ENCODE measurements at places on chromosomes 13 and 19.

- no peak for DNase-seq
Measured at GRCh38 chr13:108700422-108701170, 71.2 kb downstream of the MYO16 start.

DNA sequence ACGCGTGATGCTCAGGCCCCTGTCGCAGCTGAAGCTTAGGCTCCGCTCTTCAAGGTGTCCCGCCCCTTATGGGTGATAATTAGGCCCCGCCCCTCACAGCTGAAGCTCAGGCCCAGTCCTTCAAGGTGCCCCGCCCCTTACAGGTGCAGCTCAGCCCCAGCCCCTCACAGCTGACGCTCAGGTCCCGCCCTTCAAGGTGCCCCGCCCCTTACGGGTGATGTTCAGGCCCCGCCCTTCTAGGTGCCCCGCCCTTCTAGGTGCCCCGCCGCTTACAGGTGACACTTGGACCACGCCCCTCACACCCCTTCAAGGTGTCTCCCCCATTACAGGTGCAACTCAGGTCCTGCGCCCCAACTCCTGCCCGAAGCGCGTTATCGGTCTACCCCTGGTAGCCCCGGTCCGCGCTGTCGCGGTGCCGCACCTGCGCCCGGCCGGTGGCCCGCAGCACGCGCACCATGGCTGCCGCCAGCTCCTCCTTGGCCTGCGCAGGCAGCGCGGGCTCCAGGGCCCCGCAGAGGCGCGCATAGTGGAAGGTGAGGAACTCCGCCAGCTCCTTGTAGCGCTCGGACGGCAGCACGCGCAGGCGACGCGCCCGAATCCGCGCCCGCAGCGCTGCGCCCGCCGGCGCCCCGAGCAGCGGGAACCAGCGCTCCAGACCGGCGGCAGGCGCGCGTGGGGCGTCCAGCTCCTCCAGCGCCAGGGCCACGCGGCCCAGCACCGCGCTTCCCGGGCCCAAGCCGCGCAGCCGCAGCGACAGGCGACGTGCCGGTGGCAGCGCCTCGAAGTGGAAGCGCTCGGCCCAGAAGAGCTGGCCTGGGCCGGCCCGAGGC lies 7.3 kb downstream of the RASAL3 start:
- DNase-seq, result peak; percentile 38

DNA sequence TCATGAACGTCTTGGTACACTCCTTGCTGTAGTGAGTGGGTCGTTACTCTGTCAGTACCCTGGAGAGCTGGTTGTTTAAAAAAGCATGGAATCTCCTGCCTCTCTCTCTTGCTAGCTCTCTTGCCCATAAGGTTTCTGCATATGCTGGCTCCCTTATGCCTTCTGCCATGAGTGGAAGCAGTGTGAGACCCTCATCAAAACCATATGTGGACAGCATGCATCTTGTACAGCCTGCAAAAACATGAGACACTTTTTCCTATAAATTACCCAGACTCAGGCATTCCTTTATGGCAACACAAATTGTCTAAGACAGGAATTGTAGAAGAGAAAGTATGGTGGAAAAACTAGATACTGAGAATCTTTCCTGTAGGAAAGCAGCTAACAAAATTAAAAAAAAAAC lies 516.3 kb downstream of the SLITRK6 start:
- no peak for DNase-seq

DNA sequence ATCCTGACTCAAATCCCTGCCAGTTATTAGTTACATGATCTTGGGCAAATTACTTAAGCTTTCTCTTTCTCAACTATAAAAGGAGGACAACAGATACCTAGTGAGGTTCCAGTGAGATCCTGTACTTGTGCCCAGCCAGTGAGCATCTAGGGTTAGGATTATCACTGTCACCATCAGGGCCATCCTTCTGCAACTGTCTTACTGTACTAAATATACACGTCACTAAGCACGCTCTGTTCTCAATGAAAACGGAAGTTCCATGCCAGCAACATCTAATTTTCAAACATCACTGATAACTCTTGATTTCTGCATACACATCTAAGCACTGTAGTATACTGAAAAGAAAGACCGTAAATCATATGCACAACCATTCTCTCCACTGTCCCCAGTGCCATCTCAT lies 70.0 kb downstream of the FOXO1 start:
- no peak for DNase-seq

DNA sequence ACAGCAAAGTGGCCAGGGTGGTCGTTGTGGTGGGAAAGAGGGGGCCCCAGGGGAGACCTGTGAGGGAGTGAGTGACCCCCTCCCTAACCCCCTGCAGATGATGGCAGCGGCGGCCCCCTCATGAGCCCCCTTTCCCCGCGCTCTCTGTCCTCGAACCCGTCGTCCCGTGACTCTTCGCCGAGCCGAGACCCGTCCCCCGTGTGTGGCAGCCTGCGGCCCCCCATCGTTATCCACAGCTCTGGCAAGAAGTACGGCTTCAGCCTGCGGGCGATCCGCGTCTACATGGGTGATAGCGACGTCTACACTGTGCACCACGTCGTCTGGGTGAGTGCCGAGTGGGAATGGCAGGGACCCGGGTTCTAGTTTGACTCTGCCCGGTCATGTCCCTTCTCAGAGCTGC lies 8.1 kb upstream of the PIK3R2 start:
- no peak for DNase-seq

DNA sequence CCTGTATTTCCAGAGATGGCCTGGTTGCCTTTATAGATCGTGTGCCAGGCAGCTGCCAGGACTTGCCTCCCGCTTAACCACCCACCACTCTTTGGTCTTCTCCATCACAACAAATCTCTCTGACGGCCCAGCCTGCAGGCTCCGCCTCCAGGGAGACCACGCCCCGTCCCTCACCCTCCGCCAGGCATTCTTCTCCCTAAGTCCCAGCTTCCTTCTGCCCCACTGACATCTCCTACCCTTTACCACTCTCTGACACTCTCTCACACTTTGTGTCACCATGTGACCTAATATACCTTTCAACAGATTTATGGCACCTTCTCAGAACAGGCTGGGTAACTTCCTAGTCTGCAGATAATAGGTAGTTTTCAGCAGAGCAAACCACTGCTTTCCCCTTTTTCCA lies 95.1 kb downstream of the CAB39L start:
- peak; percentile 54 for DNase-seq

- DNase-seq, result no peak
Measured at GRCh38 chr19:8361921-8362793, 1.8 kb upstream of the ANGPTL4 start.

DNA sequence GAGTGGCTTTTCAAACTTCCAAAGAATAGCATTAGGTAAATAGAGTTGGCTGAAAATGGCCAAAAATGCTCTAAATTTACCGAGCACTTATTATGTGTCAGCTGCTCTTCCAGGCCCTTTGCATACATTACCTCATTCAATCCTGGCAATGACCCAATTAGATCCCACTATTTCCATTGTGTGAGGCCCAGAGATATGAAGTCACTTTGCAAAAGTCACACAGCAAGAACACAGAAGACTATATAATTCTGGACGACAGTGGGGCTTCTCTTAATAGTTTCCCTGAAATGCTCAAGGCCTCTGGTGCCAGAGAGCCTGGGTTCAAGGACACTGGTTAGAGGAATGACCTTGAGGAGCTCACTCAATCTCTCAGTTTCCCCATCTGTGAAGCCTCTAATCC lies 146.8 kb downstream of the IER2 start:
- no peak for DNase-seq

- DNase-seq, result no peak
Measured at GRCh38 chr13:46797501-46798237, 708 bp upstream of the ESD start.

DNA sequence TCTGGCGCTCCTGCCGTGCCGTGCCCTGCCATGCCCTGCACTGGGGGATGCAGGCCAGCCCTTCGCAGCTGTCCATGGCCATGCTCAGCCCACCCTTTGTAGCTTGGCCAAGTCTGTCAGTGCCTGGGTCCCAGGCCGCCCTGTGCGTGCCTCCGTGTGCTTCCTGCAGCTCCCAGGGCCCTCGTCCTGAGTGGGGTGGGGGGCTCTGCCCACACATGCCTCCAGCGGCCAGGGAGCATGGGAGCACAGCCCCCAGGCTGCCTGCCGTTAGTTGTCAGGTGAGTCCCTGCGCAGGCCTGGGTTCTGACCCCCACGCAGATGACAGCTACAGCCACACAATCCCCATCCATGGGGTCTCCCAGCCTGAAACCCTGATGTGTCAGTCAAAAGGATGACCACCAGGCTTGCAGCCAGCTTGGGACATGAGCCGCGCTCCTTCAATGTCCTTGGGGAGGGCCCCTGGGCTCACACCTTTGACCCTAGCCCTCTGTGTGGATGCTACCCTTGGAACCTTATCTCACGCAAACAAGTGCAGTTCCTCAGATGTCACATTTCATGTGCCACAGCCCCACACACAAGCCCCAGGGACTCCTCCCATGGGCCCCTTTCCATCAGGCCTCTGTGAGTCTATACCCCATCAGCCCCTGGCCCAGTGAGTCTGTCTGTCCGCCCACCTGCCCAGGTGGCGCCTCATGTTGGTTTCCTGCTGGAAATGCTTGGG lies 24.5 kb downstream of the TMED1 start:
- no peak for DNase-seq

DNA sequence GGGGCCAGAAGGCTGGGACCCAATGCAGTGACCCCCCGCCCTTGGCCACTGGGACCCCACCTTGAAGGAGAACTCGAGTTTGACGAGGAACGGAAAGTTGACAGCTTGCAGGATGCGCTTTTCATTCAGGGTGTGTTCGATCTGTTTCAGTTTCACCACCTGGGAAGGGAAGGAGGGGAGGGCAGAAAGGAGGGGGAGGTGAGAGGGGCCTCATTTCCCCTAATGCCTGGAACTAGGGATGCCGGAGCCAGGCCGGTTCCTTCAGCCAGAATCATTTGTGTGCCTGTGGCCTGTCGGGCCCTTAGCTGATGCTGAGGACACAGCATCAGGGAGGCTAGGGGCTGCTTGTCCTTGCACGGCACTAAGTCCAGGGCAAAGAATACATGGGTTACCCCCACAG lies 12.2 kb upstream of the SAMD1 start:
- DNase-seq, result no peak

DNA sequence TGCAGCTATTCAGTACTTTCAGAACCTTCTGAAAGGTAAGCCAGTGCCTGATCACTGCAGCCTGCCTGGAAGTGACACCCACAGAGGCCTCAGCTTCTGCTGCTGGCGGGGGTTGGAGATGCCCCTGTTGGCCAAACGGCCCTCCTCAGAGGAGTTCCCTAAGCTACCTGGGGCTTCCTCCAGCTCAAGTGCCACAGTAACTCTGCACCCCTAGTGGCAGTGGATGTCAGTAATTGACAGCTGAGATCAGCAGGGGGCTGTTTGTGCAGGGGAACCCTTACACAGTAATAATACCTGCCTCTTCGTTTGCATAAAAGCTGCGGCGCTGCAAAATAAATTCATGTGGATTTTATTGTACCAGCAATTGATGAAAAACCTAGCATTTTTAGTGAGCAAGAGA lies 28.9 kb downstream of the TDRD12 start:
- no peak for DNase-seq

DNA sequence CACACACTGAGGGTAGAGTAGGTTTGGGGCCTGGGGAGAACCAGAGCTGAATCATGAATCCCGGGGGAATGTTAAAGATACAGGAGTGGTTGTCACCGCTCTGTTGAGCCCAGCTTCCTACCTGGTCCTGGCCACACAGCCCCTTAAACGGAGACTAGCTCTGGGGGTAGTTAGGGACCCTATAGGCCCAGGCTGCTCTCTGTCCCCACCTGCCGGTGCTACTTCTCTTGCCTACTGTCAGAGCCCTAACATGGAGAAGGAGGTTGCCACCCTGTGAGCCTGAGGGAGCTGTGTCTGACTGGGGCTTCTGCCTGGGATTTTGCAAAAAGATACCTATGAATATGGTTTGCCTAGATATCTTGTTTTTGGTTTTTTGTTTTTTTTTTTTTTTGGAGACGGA lies 36.6 kb upstream of the ZNF429 start:
- DNase-seq, result no peak

- DNase-seq, result no peak
Measured at GRCh38 chr19:13906521-13906904, 512 bp downstream of the CC2D1A start.

DNA sequence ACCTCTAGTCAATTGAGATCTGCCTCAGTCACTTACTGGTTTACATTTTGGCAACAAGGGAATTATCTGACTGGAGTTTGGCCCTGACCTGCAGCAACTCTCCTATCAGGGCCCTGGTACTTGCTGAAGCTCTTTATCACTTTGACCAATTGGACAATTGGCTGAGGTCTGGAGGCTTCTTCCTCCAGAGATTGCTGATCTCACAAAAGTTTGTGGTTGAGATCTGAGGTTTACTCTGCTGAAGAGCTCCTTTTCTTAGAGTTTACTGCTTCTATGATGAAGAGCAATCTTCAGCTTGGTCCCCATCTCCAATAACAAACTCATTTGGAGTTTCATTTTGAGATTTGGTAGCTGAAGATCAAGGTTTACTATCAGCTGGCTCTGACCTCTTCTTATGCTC lies 276.9 kb upstream of the SGCG start:
- DNase-seq, result no peak

GRCh38 chr13:64283926-64284325 lies 2868.3 kb upstream of the PCDH20 start:
- no peak for DNase-seq

DNA sequence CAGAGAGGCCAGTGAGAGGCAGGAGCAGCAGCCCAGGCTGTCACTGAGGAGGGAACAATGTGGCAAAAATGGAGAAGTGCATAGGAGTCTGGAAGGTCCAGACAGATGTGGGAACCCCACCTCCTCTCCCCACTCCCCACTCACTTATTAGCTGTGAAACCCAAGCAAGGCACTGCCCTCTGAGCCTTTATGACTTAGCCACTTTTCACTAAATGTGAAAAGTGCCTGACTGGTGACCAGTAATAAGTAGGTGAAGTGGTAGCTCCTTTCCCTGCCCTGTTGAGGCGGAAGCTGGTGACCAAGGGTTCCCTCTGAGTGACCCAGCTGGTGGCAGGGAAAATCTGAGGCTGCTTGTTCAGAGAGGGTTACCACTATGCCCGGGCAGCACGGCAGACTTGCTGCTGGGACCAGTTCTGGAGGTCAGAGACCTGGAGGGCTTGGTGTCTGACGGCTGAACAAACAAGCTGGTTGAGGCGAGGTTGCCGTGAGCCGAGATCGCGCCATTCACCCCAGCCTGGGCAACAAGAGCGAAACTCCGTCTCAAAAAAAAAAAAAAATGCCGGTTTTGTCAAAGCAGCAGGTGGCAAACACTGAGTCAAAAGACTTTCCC lies 80.0 kb downstream of the ZNF429 start:
- no peak for DNase-seq

DNA sequence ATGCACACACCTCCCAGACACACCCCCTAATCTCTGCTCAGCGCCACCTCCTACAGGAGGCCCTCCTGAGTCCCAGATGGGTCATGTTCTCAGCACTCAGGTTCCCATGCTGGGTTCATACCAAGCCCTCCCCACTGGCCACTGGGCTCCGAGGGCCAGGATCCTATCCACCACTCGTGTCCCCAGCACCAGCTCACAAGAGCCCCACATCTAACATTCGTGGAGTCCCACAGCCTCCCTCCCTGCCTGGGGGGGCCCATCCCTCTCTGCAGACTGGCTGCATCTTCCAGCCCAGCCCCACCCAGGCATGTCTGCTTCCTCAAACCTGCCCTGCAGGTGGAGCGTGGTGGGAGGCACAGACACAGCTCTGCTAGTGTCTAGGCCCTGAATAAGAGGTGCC lies 227.4 kb downstream of the TUBA3C start:
- DNase-seq, result no peak

All from nephron progenitor cell (in vitro differentiated cells).